ENCODE measurements at places on chromosomes 1 and 21. TPM values are rescaled to one million over a fixed set of nuclear protein-coding genes. Genes with fewer than 3 reads are reported as not detected.

The TBX19 gene
- 1.5 TPM for total RNA-seq

The SLC45A3 gene
- 19.9 TPM for total RNA-seq

The GALE gene
- 40.5 TPM for total RNA-seq

The TENT5C gene
- 3.9 TPM for total RNA-seq

The PEX11B gene
- 19.7 TPM for total RNA-seq

All from PC-9 (cell line).